ENCODE measurements at places on chromosomes 7 and 10. TPM values are rescaled to one million over a fixed set of nuclear protein-coding genes. Genes with fewer than 3 reads are reported as not detected.

DNA sequence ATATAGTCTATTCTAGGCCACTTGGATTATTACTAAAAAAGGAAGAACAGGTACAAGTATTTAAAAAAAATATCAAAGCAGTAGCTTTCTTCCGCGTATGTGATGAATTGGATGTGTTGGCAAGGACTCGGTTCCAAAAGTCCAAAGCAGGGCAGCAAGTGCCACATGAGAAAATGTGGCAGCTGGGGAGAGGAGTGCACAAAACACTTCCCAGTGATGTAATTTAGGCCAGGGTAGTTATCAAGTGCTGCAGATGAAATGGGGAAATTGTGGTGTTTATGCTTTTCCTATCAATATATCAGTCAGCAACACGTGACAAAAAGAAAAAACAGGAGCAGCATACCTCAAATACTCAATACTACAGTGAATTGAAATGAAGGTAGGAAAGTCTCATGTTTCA is 7.0 kb downstream of the RHOBTB1 start:
- DNase-seq: peak; percentile 31

- DNase-seq: no peak
Measured at GRCh38 chr10:77877441-77878344, 48.9 kb downstream of the DLG5 start.

Gene CFAP46
- 0.13 TPM for total RNA-seq

Gene CYP2C19
- 0.16 TPM for total RNA-seq

Gene MSS51
- 1.4 TPM for total RNA-seq

Data from colonic mucosa (tissue), 4 donors.